ENCODE measurements at places on chromosomes 16 and 17.

DNA sequence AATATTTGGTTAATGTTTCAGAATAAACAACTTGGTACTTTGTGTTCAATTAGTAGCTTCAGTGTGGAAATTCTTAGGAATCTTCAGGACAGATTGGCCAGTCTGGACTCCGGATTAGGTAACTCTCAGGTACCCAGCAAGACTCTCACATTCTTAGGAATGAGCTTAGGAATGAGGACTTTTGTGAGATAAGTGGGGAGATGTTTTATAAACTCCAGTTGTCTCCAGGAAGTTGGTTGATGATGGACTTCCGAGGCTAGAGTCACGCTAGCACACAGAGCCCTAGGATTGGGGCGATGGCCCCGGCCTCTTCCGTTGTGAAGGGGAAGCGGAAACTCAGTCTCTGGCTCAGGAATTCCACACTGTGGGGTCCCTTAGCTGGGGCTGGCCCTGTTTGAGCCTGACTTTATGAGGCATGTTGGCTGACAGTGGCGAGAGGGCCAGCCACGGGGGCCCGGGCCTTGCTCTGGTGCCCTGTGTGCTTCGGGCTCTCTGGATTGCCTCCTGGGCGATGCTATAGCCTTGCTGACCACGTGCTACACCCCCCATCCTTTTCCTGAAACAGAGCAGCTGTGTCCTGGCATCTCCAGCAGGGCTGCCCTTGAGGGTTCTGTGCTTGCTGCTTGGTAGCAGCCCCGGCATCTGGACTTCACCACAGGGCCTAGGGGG is 32.4 kb downstream of the RAB11FIP3 start:
- peak; percentile 64 for DNase-seq

- DNase-seq = no peak
Measured at GRCh38 chr16:75841517-75841916, 115.2 kb upstream of the CPHXL start.

GRCh38 chr17:38735161-38735997 is 5.2 kb downstream of the CISD3 start:
- DNase-seq = peak; percentile 88

DNA sequence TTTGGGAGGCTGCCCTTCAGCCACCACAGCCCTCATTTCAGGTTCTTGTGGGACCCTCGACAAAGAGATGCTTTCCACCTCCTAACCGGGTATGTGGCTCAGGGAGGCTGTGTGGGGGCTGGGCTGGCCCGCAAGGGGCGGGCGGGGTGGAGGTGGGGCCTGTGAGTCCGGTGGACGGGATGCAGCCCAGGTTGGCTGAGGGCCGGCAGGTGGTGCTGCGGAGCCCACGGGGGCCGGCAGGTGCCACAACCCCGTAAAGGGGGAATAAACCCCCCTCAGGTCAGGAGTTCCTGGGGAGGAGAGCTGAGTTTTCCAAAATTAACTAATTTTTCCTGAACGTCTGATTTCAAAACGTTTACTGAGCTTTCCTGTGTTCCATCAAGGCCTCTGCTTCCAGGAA is 4.9 kb upstream of the CIAO3 start:
- no peak for DNase-seq

GRCh38 chr17:63962298-63962744 is 10.4 kb downstream of the SCN4A start:
- no peak for DNase-seq

- DNase-seq = no peak
Measured at GRCh38 chr16:75317532-75317931, 66.1 kb upstream of the BCAR1 start.

- no peak for DNase-seq
Measured at GRCh38 chr16:76976756-76977155, 214.2 kb upstream of the MON1B start.

GRCh38 chr17:45128989-45129388 is 3.3 kb downstream of the PLCD3 start:
- DNase-seq = no peak

- no peak for DNase-seq
Measured at GRCh38 chr16:70520612-70521297, 2.6 kb downstream of the COG4 start.

DNA sequence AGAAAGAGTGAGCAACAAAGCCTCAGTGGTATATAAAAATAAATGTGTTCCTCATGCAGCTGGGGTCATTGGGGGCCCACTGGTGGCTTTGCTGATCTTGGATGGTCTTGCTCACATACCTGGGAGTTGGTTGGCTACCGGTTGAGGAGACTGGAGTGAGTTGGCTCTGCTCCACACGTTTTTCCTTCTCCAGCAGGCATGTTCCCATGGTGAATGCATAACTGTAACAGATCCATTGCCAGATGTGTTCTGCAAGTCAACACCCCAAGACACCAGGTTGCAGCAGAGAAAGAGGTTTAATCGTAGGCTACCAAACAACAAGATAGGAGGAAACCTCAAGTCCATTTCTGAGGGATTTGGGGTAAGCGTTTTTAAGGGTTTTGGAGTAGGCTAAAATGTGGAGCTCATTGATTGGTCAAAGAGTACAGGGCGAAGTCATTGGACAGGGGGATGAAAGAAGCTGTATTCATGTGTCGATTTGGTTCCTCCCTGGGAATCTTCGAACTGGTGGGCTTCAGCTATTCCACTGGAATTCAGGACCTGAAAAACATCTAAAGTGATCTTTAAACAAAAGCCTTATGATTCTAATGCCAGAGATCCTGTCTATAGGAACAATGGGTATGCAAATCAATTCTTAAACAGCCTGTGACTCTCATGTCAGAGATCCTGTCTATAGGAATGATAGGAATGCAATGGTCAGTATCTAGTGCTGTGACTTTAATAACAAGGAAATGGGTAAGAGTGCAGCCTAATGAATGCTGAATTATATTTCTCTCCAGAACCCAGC is 467.5 kb upstream of the C16orf82 start:
- no peak for DNase-seq

- peak; percentile 25 for DNase-seq
Measured at GRCh38 chr16:78364556-78364880, 265.1 kb downstream of the WWOX start.

DNA sequence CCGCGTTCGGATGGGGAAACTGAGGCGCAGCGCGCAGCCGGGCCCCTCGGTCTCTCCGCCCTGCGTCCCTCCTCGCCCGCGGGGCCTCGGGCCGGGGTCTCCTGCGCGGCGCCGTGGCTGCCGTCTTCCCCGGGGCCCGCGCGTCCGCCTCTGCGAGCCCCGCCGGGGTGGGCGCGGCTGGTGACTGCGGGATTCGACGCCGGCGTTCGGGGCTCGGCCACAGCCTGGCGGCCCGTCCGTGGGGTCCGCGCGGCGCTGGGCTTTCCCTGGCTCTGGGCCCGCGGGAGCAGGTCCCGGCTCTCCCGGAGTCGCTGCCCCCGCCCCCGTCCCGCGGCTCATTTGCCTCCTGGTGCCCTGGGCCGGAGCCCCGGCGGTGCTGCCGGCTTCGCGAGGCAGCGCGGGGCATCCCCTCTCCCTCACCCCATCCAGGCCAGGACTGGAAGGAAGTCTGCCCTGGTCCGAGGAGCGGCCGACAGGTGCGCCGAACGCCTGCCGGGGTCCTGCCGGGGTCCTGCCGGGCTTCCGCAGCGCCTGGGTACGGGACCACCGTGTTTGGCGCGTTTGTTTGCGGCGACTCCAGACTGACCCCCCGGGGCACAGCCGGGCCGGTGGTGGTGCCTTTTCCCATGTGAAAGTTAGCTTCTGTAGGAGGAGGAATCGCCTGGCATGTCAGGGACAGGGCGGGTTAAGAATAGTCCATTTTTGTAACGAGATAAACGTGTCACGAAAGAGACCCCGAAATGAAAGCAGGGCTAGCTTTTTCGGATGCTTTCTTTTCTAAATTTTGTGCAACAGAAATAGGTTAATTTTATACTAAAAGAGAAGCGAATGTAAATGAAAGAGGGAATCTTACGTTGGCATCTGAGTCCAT is 671 bp downstream of the CHMP6 start:
- DNase-seq = no peak

DNA sequence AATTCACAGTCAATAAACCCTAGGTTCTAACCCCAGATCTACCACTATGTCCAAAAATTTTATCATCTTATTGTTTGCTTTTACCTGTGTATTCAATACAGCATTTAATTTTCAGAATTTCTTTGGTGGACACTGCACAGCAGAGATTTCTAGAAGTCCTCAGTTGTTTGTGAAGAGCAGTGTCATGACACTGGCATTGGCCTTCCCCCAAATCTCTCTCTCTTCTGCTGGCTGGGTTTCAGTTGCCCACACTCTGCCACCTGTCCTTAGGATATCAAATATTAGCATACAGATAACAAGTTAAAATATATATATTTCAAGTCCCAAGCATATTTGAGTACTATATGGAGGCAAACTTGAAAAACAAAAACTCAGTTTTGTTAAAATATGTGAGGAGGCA is 2.0 kb upstream of the THUMPD1 start:
- no peak for DNase-seq

GRCh38 chr17:81733507-81734404 is 21.7 kb downstream of the SLC25A10 start:
- DNase-seq = peak; percentile 87

- no peak for DNase-seq
Measured at GRCh38 chr17:21294321-21295035, 10.0 kb downstream of the MAP2K3 start.

DNA sequence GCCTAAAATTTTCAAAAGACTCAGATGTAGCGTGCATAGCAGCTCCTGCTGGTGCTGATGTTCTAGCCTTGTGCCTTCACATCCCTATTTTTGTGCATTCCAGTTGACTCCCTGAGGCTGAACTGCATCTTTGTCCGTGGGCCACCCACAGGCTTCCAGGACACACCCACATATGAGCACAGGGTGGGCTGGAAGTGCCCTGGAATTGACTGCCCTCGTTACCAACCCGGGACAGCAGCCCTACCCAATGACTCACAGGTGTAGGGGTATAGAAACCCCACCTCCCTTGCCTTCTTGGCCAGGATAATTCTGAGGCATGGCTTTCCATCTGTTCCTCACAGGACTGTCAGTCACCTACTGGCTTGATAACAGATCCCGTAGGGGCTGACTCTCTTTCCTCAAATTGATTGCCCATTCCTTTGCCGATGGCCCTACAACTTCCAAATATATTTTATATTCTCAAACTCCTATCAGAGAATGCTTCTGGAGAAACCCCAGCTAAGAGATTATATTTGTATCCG is 65.9 kb upstream of the CDH13 start:
- no peak for DNase-seq

DNA sequence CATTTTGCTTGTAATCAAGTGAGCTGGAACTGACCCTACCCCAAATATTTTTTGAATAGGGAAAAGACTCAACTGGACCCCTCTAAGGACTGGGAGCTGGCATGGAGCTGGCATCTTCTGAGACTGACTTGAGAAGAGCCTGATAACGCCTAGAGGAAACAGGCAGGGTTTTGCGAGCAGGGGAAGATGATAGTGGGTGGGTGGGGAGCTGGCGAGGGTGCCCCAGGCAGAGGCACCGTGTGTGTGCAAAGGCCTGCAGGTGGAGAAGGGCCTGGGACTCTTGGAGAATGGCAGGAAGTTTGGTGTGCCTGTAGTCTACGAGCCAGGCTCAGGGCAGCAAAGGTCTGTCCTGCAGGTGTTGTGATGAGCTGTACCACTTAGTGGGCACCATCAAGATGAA is 4.1 kb downstream of the CRISPLD2 start:
- no peak for DNase-seq

GRCh38 chr16:7185689-7186088 is 147.0 kb upstream of the RBFOX1 start:
- DNase-seq = no peak

GRCh38 chr17:4310354-4311060 is 46.7 kb upstream of the ANKFY1 start:
- DNase-seq = no peak

DNA sequence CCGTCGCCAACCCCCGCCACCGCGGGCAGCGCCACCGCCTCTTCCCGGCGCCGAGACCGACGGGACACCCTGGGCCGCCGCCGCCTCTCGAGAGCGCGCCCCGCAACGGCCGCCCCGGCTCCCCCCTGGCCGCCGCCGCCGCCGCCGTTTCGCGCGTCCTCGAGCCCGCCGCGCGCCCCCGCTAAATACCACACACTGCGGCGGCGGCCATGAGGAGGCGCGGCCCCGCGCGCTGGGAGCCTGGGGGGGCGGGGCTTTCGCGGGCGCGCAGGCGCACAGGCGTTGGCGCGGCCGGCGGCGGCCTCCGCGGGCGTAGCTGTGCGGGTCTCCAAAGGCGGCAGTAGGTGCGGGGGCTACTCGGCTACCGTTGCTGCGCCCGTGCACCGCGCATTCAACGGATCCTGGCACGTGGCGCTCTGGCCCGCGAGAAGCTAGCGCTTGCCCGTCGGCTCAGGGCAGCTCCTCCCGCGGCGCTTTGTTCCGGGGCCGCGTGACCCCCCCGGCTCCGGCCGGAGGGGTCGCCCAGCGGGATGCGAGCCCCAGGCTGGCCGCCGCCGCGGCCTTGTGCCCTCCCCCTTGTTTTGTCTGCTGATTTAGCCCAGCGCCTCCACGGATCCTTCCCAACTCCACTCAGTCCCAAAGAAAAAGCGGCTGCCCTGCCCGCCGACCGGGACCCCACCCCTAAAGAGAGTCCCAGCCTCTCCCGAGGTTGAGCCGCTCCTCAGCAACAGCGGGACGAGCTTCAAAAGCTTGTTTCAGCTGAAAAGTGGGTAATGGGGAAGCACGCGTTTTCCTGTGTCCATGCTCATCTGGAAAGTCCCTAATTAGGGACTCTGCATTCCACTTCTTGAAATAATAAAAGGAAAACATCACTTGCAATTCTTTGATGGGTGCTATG is at the start of gene SIAH1:
Gene SIAH1 (minus strand): TSS at position 161 of the 898 bp plus-strand sequence. CDS start 22,985 bp downstream, outside the sequence.
- peak; percentile 96 for DNase-seq

- no peak for DNase-seq
Measured at GRCh38 chr17:74785096-74785980, 9.2 kb upstream of the NAT9 start.

- no peak for DNase-seq
Measured at GRCh38 chr16:1113889-1114526, 18.0 kb upstream of the C1QTNF8 start.

GRCh38 chr17:16425698-16426659 is 10.6 kb downstream of the TRPV2 start:
- no peak for DNase-seq

GRCh38 chr17:38748892-38749222 is 721 bp upstream of the PCGF2 start:
- no peak for DNase-seq

DNA sequence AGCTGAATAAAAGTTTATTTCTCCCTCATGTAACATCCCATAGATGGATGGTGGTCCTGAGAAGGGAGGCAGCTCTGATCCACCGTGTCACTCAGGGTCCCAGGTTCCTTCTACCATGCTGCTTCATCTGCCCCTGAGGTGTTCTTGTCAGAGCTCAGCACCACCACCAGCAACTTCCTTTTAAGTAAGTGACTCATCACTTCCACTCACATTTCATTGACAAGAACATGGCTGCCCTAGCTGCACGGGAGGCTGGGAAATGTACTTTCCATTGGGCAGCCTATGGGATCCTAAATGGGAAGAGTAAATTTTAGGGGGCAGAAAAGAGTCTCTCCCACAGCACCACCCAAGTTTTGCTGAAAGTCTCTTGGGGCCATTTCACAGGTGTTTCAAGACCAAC is 134.7 kb downstream of the USP31 start:
- DNase-seq = no peak

GRCh38 chr16:65195998-65196397 is 74.1 kb upstream of the CDH11 start:
- peak; percentile 35 for DNase-seq

Data from eye (tissue), 1 donor.